ENCODE measurements at places on chromosomes 7 and 10. TPM values are rescaled to one million over a fixed set of nuclear protein-coding genes. Genes with fewer than 3 reads are reported as not detected.

Gene ANKRD61
- total RNA-seq, result 0.22 TPM

Gene CRHR2
- total RNA-seq, result 0.40 TPM

GRCh38 chr10:47048526-47048905 is 137.3 kb downstream of the PTPN20 start:
- no peak overlapping the region for H3K27ac ChIP-seq
- peaks cover 6% of the 10 kb centered on the region for H3K27me3 ChIP-seq
- no peak overlapping the region for H3K4me3 ChIP-seq
- peaks cover 22% of the 10 kb centered on the region for H3K4me1 ChIP-seq
- no peak for DNase-seq

DNA sequence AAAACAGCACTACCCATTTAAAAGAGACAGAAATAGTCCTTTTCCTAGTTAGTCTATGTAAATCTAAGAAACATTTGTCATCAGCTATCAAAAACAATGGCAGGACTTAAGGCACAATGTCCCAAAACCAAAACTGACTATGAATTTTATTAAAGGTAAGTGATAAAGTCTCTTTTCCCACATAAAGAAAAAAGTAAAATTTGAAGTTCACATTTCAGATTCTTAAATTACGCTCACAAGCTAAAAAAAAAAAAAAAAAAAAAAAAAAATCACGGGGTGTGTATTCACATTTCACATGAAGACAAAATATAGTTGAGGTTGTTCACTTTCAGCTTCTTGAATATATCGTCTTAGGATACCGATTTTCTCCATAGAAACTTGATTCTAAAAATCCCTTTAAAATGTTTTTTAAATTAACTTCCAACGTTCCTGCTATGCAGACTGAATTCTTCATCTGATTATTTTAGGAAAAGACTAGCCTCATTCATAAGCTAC is 1.6 kb downstream of the P4HA1 start:
- H3K36me3 ChIP-seq, result peaks cover 6% of the 10 kb centered on the region
- no peaks in the 10 kb centered on the region for H3K27me3 ChIP-seq
- H3K4me1 ChIP-seq, result peaks cover 8% of the 10 kb centered on the region

DNA sequence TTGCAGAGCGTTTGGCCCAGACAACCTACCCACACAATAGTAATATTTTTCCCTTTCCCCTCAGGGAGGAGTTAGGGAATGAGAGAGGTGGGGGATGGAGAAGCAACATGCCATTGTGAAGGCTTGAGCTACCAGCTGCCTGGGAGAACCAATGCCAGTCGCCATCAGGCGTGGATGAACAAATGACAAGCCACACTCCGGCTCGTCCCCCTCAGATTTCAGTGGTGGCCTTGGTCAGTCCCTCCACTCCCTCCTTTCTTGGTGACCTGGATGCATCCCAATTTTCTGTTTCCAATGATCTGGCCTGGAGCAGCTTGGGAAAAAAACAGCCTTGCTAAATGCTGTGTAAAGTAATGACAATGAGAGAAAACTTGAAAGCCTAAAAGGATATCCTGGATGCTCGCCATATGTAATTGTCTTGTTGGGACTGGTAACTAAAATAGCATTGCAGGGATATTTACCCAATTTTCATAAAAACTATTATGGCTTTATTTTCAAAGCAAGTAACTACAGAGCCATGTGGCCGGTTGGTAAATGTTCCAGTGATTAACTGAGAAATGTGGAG is 110.7 kb downstream of the ICA1 start:
- H3K27ac ChIP-seq, result no peak overlapping the region
- H3K36me3 ChIP-seq, result no peaks in the 10 kb centered on the region
- H3K4me1 ChIP-seq, result peaks cover 6% of the 10 kb centered on the region
- H3K27me3 ChIP-seq, result no peaks in the 10 kb centered on the region
- no peak overlapping the region for H3K4me3 ChIP-seq

DNA sequence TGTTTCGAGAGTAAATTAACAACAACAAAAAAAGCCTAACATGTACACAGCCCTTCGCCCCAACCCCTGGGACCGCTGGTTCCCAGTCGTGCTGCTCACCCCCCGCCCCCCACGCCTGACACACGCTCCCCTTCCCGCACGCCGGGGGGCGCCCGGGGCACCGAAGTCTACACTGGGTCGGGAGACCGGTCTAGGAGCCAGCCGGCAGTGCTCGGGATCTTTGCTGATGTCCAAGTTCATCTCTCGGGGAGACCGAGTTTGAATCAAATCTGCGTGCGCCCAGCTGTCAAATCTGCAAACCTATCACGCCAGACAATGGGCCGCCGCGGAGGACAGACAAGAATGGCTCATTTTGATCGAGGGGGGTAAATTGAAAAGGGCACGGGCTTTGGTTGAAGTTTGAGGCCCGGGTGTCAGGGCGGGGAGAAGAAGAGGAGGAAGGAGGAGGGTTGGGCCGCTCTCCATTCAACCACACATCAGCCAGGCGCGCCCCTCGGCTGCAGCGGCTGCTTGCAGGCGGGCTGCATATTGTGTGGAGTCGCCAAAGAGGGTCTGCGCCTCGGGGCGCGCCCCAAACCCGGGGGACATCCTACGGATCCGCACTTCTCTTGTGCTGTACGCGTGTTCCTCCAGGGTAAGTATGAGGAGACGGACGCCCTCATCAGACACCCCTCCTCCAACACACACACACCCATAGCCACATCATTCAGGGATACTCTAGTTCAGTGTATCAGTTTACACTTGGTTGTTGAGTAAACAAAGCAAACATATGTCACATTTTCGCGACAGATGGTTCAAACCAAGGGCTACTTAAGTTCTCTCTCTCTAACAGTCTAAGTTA is 1.3 kb upstream of the GFRA1 start:
- H3K4me3 ChIP-seq, result peak overlapping the region; percentile 66
- H3K27me3 ChIP-seq, result peaks cover 33% of the 10 kb centered on the region
- DNase-seq, result peak; percentile 94
